Erythroblast (primary cell): ENCODE measurements at places on chromosomes 1 and 21.
A peak's percentile ranks its signal among the peaks of the same experiment; 100 is the strongest.

DNA sequence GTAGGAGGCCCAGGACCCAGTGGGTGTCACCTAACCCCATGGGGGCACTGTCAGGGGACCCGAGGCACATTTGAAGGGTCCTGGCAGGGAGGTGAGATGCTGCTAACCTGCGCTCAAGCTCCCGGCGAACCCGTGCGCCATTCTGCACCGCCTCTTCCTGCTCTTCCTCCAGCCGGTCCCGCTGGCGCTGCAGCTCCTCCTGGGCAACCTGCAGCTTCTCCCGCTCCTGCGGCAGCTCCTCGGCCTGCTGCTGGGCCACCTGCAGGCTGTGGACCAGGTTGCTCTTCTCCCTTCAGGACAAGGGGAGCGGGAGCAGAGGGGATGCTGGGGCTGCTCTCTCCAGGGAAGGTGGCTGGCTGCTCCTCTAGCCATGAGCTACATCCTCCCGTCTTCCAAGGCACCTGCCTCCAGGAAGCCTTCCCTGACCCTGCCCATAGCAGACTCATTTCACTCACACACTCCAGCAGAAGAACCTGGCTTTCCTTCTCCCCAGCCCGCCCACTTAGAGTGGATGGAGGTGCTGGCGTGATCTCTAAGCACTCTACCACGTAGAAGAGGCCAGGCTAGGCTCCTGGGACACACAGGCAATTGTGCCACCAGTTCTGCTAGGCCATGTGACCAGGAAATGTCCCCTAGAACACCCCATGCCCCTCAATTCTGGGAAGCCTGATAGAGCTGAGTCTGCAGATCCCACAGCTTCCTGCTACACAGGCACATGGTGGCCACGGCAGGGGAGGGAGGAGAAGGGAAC lies 15.2 kb upstream of the NBPF1 start:
- DNase-seq, result no peak

DNA sequence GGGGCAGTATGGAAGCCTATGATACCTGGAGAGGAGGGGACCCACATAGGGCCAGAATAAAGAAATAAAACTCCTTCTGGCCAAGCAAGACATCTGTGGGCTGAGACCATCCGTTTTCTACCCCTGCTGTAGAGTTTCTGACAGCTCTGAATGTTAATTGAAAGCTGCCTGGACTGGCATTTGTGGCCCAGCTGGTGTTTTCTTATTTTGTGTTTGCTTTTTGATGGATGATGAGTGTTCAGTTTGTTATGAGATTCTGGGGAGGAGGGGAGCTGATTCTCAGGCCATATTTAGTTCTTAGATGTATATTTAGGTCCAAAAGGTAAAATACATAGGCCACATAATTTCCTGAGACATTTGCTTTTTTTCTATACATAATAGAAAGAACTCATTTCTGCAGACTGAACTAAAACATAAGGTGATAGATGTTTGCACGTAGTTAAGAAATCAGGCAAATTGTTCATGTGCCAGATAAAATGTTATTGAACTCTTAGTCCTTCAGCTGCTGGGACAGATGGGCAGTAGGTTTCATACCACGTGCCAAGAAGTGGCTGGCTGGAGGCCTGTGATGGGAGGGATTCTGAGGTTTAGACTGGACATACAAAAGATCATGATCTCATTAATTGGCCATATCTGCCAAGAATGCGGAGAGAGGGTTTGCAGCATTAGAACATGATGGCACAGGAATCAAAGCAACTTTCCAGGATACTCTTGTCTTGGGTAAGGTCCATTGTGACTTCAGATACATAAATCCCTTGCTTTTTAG lies 54.1 kb downstream of the DSCAM start:
- no peak for DNase-seq

DNA sequence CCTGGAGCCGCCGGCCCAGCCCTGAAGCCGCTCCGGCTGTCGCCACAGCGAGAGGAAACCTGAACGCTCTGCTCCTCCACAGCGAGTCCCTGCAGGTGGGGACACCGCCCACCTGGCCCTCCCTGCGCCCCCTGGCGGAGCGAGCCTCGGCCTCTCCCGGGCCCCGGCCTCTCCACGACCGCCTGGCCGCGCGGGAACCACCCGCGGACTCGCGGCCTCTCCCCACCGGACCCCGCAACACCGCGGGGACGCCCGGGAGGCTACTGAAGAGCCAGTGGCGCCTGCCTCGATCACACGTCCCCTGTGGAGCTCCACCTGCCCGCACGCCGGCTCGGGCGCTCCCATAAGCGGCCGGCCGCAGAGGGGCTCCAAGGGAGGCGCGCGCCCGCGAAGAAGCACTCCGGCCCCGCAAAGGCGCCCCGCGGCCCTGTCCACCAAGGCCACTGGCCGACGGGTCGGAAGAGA lies 109.6 kb downstream of the KCNN3 start:
- DNase-seq, result peak; percentile 71

GRCh38 chr1:155002464-155003226 lies at the start of gene ZBTB7B:
Gene ZBTB7B (plus strand): TSS chr1:155002802. CDS start chr1:155014661, 11,859 bp downstream.
- peak; percentile 67 for DNase-seq

- DNase-seq, result no peak
These were observed 37.4 kb downstream of the CHD5 start for GRCh38 chr1:6142734-6143133.

DNA sequence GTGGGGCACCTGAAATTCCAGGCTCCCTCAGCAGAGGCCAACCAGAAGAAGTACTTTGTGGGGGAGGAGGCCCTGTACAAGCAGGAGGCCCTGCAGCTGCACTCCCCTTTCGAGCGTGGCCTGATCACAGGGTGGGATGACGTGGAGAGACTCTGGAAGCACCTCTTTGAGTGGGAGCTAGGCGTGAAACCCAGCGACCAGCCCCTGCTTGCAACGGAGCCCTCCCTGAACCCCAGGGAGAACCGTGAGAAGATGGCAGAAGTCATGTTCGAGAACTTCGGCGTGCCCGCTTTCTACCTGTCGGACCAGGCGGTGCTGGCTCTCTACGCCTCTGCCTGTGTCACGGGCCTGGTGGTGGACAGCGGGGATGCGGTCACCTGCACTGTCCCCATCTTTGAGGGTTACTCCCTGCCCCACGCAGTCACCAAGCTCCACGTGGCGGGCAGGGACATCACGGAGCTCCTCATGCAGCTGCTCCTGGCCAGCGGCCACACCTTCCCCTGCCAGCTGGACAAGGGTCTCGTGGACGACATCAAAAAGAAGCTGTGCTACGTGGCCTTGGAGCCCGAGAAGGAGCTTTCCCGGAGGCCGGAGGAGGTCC lies 634 bp downstream of the ACTRT2 start:
- no peak for DNase-seq

- DNase-seq, result no peak
These were observed 2.0 kb downstream of the C1orf116 start for GRCh38 chr1:207030522-207031009.

DNA sequence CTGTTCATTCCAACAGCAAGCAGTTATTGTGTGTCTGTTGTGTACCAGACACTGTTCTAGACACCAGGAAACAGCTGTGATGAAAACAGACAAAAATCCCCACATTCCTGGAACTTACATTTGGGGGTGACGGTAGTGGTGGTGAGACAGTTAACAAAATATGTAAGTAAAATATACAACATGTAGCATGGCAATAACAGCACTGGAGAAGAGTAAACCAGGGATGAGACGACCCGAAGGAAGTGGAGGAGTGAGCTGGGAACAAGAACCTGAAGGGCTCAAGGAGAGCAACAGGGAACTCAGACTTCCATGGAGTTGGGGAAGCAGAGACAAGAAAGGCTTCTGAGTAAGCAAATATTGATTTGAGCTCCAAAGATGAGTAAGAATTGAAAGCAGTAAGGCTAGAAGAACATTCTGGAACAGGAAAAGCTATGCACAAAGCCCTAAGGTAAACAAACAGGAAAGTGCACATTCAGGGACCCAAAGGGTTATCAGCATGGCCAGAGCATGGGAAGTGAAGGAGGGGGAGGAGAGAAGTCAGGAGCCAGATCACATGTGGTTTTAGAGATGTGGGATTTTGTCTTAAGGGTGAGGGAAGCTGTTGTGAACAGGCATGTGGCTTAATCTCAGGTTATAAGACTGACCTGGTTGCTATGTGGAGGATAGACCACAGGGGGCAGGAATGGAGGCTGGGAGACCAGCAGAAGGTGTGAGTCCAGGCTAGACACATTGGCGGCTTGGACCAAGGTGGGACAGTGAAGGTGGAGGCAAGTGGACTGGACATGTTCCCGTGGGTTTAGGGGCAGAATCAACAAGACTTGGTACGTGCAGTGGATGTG lies 7.3 kb downstream of the CSF1 start:
- peak; percentile 13 for DNase-seq

DNA sequence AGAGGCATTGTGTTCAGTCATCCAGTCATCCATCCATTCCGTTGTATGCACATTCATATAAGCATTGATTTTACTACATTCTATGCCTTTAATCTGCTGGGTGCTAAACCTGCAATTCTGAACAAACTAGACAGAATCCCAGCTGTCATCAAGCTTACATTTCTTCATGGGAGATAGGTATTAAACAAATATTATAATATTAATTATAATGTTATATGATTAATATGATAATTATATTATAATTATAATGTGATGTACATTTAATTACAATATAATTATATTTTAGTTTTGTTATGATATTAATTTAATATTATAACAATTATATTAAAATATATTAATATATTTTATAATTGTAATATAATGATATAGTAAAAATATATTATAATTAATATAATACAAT lies 112.4 kb downstream of the BRINP3 start:
- no peak for DNase-seq

GRCh38 chr1:228740543-228741317 lies 5.5 kb downstream of the RHOU start:
- no peak for DNase-seq

GRCh38 chr1:196144588-196144987 lies 463.7 kb downstream of the KCNT2 start:
- DNase-seq, result no peak

GRCh38 chr1:42844592-42845140 lies 1.7 kb upstream of the ZNF691 start:
- peak; percentile 42 for DNase-seq

- peak; percentile 39 for DNase-seq
These were observed 3.1 kb downstream of the ACAP3 start for GRCh38 chr1:1304331-1305299.

GRCh38 chr1:217917281-217917887 lies 286.2 kb downstream of the SPATA17 start:
- DNase-seq, result no peak

- no peak for DNase-seq
These were observed 24.1 kb downstream of the PTGFRN start for GRCh38 chr1:116933606-116934515.

GRCh38 chr1:7389201-7389905 lies 381.7 kb upstream of the VAMP3 start:
- DNase-seq, result no peak
